ENCODE measurements at places on chromosomes 12 and 14.

- peak; percentile 19 for DNase-seq
Observed at GRCh38 chr12:88753066-88753465, 172.8 kb upstream of the KITLG start.

DNA sequence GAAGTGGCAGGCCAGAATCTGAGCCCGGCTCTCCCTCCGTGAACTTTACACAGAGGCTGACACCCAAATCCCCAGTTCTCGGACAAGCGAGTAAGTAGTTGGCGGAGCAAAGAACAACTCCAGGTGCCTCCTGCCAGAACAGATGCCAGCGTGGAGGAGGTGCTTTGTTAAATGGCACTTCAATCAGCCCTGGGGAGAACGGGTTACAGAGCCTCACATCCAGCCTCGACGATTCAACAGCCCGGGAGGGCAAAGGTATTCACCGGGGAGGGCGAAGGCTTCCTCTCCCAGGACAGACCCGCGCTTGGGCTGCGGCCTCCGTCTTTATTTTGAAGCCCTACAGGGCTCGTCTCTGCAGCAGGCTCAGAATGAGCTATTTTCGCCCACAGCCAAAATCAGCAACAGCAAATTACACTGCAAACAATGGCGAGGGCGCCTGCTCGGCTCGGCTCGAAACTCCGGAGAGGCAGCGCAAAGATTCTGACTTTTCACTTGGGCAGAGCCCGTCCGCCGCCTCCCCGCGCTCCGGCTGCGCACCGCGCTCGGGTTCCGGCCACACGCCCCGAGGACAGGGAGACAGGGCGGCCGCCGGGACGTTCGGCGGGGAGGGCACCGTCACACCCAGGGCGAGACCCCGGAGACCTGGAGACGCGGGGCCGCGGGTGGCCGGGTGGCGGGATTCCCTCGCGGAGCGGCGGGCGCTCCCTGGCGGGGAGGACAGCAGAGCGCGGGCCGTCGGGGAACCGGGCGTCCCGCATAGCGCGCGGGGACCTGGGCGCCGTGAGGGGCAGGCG, 811 bp downstream of the TMCC3 start:
- DNase-seq = peak; percentile 10

- peak; percentile 54 for DNase-seq
Observed at GRCh38 chr14:70045844-70046535, 142.8 kb downstream of the SLC8A3 start.

GRCh38 chr12:22321638-22322037, 12.9 kb downstream of the ST8SIA1 start:
- peak; percentile 23 for DNase-seq

GRCh38 chr14:24274101-24274543, 2.7 kb upstream of the RABGGTA start:
- DNase-seq = no peak

GRCh38 chr12:107377596-107378385, 284.4 kb upstream of the CRY1 start:
- peak; percentile 40 for DNase-seq

GRCh38 chr12:57047981-57048380, 1.9 kb downstream of the MYO1A start:
- peak; percentile 55 for DNase-seq

- no peak for DNase-seq
Observed at GRCh38 chr14:104359301-104359968, 220.1 kb upstream of the C14orf180 start.

- DNase-seq = peak; percentile 9
Observed at GRCh38 chr14:31122098-31122611, 85.4 kb downstream of the HECTD1 start.

GRCh38 chr12:100827901-100828520, 33.4 kb downstream of the ANO4 start:
- DNase-seq = peak; percentile 15

- no peak for DNase-seq
Observed at GRCh38 chr14:103028161-103028767, 29.1 kb downstream of the CDC42BPB start.

DNA sequence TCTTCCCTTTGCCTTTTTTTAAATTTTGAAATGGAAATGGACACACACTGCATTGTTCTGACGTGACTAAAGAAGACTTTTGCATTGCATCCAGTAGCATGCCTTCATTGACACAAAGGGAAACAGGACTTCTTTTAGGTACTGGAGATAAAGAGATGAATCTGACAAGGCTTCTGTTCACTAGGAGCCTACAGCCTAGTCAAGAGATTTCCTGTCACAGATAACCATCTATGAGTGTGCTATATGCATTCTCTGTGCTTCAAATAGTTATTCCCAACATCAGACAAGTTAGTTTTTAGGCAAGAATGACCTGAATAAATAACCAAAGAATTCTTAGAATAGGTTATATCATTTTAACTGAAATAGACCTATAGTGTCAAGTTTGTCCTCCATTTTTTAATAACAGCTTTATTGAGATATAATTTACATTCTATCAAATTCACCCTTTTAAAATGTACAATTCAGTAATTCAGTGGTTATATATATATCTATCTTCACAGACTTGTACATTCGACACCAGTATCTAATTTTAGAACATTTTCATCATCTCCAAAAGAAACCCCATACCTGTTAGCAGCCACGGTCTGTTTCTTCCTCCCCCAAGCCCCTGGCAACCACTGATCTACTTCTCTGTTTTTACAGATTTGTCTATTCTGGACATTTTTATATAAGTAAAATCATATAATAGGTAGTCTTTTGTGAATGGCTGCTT, 122.7 kb downstream of the TTLL5 start:
- no peak for DNase-seq

DNA sequence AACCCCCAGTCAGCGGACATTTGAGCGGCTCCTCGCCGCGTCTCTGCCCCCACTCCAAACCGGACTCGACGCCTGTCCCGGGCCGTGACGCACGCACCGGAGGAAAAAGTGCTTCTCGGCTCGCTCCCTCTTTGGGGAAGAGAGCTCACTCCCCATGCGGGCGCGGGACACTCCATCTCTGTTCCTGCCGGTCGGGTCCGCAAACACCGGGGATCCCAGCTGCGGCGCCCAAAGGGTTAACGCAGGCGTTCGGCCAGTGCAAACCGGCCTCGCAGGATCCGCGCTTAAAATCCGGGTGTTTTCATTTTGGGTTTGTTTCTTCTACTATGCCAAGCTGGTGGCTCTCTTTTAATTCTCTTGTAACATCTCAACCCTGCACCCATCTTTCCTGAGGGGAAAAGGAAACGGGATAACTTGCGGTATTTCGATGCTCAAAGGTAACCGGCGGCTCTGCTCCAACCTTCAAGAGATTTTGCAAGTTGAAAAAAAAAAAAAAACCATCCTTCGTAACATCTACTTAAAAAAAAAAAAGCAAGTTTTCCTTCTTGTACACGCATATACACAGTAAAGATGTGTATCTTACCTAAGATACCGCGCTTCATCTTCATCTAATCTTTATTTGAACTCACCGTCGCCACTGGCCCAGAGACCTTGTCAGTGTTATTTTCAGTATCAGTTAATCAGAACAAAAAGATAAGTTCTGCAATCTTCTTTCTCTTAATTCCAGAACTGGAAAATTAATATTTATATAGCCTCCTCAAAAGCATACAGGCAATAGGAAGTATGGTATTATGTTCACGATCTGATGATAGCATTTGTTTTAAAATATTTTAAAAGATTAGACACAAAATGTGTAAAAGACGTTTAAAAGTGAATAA, 1.6 kb upstream of the ATP2B1 start:
- DNase-seq = no peak

DNA sequence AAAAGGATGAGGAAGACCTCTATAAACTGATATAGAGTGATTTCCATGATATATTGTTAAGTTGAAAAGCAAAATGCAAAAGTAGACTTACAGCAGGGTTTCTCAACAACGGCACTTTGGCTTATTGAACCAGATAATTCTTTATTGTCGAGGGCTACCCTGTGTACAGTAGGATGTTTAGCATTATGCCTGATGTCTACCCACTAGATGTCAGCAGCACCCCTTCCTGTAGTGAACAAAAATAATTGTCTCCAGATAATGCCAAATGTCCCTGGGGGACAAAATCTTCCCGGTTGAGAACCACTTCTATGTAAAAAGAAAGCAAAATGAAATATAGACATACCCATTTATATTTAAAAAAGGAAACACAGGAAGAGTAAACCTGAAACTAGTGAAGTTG, 32.4 kb downstream of the ABCD2 start:
- no peak for DNase-seq

DNA sequence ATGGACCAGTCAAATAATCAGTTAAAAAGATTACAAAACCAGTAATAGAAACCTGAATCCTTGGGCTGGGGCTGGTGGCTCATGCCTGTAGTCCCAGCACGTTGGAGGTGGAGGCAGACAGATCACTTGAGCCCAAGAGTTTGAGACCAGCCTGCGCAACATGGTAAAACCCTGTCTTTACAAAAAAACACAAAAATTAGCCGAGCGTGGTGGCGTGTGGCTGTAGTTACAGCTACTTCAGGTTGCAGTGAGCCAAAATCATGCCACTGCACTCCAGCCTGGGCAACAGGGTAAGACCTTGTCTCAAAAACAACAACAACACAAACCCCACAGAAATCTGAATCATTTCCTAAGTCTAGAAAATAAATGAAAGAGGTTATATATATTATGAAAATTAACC, 100.6 kb downstream of the HEATR5A start:
- no peak for DNase-seq

DNA sequence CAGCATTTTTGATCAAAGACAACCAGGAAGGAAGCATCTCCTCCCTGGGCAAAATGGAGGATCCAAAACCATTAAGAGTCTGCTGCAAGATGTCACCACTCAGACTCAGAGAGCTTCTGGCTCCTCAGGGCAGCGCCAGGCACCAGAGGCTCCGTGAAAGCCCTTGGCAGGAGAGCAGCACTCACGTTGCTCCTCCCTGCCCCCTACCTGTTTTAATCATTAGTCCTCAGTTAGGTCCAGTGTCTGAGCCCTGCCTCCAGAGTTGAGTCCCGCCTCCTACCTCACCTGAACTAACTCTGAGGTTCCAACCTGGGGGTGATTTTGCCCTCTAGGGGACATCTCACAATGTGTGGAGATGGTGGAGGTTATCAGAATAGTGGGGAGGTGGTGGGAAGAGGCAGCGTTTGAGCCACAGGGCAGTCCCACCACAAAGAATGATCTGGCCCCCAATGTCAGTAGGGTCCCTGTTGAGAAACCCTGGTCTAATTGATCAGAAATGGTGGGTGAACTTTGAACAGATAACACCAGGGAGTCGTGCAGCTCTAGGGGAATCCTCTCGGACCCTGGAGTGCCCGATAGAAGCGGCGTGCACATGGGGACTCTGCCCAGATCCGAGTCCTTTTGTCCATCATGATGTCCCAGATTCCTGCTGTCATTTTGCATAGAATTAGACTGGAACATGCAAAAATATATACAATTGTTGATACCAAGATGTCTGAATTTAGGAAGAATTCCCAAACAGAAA, 156.7 kb upstream of the DIO3 start:
- DNase-seq = no peak

DNA sequence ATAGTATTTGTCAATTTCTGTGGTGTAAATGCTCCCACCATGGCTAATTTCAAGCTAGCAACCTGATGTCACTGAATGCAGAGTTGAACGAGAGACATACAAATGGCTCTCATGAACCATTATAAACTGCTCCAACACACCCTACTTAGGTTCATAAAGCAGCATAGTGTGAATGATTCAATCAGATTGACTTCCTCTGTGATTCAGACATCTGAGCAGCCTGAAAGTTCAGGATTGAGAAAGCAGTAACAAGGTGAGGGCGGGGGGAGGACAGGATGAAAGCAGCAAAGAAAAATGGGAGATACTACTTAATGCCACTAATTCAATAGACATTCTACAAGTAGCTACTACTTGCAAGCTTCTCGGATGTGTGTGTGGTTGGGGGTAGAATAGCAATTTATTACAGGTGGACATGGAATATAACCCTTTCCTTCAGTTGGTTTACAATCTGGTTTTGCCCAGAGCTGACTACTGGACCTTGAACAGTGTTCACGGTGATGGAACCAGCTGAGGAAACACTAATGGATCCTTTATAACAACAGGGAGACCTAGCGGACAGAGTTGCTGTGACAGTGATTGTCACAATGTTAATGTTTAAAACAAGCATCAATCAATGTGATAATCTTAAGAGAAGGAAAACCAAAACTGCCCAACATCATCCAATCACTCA, 52.5 kb upstream of the PELI2 start:
- no peak for DNase-seq

GRCh38 chr12:123479442-123480180, 21.7 kb downstream of the SNRNP35 start:
- DNase-seq = no peak

DNA sequence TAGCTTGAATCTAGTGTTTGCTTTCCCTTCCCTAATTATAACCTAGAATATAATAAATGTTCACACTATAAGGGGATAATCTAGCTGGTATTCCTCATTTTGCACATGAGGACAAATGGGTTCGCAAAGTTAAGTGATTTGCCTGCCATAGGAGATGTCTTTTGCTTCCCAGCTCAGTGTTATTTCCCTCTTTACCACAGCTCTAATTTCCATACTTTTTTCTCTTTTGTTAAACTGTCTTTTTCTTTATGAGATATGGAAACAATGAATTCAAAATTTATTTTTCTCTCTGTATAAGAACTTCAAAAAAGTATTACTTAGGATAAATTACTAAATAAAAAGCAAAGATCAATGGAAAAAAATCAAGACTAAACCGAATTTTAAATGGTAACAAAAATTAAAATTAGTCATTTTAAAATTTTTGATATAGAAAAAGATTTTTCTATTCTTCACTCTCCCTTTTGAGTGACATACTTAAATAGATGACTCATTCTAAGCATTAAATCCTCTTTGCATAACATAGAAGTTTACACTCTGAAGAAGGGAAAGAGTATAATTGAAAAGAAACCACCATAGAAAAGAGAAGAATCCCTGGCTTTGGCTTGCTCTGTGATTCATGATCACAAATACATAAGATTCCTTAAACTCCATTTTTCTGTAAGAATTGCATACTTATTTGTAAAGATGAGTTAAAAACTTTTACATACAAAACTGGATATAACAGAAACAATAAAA, 97.3 kb downstream of the INSM2 start:
- peak; percentile 19 for DNase-seq

GRCh38 chr12:120102189-120103043, 14.1 kb downstream of the RAB35 start:
- no peak for DNase-seq

DNA sequence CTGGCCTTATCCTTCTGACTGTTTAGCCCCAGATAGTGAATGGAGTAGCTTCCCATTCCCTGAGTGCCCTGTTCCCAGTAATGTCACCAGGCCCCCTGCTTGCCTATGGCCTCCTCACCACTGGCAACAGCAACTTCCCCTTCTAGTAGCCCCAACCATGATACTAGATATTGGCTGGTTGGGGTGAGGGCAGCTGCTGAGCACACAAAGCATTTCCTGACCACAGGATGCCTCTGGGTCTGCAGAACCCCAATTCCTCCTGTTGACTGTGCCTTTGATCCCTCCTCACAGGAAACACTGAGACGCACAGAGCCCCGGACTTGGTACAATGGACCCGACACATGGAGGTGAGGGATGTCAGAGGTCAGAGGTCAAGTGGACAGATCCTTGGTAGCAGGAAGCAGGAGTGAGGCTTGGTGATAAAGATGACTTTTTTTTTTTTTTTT, 597 bp downstream of the SOAT2 start:
- DNase-seq = no peak

DNA sequence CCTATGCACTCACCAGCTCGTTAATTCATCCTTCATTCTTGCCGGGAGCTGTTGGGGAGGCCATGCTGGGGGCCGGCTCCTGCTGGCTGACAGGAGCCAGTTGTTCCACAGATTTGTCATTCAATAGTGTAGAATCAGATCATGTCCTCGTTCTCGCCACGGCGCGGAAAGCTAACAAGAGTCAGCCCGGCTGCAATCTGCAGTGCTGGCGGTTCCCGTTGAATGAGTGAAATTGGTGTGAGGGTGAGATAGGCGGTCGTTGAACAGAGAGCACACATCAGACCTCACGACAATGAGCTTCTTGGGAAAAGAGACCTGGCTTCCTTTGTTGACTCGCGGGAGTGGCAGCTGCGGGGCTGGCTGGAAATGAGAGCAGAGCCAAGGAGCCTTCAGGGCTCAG, 57.5 kb downstream of the KIF26A start:
- no peak for DNase-seq

All from fibroblast of skin of back (primary cell).